ENCODE measurements at places on chromosomes 3 and 15.

- DNase-seq, result peak; percentile 87
Measured at GRCh38 chr15:79160211-79160610, 69.6 kb upstream of the RASGRF1 start.

DNA sequence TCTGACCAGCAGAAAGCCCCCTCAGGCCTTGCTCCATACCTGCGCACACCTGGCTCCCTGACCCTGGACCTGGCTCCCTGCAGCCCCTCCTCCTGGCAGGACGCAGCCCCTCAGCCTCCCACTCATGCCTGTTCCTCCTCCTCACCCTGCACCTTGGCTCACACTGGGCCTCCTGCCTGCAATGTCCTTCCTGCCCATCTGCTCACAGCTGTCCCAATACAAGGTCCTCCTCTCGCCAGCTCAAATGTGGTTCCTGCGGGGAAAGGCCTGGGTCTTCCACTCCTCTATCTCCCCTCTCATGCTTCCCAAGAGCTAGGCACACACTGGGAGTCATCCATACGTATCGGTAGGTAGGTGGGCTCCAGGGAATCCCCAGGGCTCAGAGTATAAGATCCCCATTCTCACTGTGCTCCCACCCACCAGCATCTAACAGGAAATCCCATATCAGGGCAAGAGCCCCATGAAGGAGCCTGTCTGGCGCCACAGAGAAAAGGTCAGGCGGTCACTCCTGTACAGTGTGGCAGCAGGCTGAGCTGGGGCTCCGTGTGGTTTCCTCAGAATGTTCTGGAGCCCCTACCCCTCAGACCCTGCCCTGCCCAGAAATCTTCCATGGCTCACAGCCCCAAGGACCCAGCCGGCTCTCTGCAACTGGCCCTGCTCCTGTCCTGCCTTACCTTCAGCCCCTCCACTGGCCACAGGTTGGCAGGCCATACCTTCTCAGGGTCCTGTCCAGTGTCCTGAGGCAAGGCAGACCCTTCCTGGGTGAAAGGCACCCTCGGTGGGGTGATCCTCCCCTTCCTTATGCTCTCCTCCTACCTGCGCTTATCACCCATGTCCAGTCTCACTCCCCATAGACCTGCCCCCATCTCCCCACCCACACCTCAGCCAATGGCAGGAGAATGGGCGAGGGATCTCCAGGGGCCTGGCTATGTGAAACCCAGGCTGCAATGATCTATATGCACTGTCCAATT is 10.9 kb downstream of the PLCD1 start:
- no peak for DNase-seq

DNA sequence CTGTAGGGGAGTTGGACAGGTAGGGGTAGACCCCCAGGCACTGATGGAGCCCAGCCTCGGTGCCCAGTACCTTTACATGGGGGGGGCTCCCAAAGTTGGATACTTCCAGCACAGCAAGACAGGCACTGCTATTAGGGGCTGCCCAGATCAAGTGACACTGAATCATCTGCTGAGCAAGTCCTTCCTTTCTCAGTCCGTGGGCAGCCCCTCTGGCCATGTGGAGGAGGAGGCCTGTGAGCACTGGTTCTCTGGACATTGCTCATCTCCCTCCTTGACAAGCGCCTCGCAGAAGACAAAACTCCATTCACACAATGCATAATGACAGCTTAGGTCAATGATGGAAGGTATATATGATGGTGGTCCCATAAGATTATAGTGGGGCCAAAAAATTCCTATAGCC is 35.7 kb downstream of the EEFSEC start:
- peak; percentile 43 for DNase-seq

- no peak for DNase-seq
Measured at GRCh38 chr3:82038556-82038955, 277.1 kb upstream of the GBE1 start.

- DNase-seq, result no peak
Measured at GRCh38 chr3:53579636-53580035, 85.2 kb downstream of the CACNA1D start.

DNA sequence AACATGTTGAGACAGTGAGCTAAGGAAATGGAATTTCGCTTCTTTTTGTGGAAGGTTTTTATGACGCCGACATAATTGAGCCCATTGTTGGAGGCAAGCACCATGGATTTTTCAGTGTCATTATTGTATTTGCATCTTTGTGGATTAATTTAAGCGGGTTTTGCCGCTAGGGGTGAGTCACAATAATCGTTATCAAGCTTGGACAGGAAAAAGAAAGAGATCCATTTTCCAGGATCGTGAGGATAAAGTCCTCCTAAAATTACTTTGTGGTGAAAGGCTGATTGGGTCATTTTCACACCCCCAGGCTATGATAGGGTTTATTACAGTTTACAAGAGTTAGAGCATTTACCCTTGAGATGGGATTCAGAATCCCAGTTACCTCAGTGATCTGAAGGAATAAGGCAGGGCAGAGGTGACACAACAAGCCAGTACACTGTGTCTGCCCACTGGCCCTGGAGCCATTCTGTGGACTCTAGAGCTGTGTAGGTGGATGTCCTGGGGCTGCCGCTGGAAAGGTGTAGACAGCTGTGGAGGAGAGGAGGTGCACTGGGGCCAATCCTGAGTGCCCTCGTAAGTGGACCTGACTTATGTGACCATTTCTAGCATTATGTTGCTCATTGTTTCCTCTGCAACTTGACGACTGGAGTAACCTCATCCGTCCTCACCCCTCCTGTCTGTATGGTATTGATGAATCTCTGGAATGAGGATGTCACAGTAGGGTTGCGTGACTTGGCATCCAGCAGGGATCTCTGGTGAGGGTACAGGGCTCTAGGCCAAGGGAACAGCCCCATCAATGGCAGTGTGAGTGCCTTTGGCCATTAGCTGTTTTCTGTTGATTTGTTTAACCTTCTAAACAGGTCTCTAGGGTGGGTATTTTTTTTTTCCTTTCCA is 370.1 kb downstream of the LRTM1 start:
- DNase-seq, result peak; percentile 69

All from RPMI7951 (cell line).